ENCODE measurements at places on chromosomes 1 and 21.

GRCh38 chr1:197171531-197171930, 25.1 kb upstream of the ASPM start:
- no peak for DNase-seq

DNA sequence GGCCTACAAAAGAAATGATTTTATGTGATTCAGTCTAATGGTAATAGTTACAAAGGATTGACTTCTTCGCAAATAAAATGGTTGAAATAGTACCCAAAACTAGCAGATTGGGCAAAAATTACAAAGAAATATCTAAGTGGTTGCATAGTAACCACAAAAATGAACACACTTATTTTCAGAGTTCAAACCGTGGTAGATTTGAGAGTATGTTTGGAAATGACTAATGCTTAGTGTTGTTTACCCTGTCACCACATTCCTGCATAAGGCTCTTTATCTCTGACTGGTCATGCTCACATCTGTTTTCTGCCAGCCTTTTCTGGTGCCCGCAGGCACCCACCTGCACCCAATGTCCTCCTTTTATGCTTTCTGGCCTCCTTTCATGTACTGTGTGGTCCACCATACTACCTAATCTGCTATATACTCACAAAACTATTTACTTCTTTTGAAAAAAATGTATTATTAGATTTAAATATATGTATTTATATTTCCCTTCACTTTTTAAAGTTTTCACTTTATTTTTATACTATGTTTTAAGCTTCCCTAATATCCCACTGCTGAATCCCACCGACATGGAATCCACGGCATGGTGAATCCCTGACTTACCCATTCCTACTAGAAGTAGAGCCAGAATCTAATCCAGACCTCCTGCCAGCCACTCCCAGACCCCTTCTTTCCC, 30.3 kb downstream of the PTPRC start:
- peak; percentile 97 for DNase-seq

DNA sequence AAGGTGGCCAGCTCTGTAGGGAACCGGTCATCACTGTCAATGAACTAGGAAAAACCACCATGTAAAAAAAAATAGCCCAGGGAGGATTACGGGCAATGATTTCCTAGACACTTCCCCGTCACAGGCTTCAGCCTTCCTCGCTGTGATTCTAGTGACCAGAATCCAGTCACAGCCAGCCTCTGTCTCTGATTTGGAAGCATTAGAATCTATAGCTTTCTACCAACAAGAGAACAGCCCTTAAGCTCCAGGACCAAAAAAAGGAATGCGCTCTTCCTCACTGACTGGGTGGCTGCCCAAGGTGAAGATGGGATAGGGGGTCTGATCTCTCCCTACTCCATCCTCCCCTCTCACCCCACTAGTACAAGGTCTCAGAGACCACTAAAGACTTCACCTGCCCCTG, 67.2 kb downstream of the TEX35 start:
- no peak for DNase-seq

DNA sequence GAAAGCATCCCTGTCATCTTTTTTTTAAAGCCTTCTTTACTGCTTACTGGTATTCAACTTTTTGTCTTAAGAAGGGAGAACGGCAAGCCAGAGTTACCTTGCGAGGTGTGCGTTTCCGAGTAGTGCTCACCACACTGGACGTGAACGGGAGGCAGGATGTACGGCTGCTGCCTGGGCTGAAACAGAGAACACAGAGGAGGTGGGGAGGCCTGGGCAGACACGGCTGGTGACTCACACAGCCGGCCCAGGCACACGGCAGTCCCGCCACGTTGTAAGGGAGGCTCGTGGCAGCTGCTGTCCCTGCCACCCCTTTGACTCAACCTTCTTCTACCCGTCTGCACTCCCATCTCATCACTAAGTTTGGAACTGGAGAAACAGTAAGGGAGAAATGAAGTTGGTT, 105.8 kb downstream of the SMYD2 start:
- DNase-seq = no peak

DNA sequence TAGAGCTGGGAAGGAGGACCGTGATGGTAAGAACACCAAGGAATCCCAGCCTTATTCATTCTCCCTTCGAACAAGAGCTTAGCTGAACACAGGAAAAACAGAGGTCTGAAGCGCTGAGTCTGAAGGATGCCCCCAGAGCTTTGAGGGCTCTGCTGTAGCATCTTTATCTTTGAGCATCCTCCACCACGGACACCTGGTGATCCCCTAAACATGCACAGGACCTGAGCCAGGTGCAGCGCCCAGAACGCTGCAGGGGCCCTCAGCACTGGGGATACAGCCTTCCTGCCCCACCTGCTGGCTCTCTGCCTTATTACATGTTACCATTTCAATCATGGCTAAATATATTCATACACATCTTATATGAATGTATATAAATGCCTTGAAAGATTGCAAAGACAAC, 7.7 kb upstream of the GPATCH4 start:
- DNase-seq = no peak

- DNase-seq = no peak
Observed at GRCh38 chr21:45405819-45406762, 1.1 kb downstream of the COL18A1 start.

DNA sequence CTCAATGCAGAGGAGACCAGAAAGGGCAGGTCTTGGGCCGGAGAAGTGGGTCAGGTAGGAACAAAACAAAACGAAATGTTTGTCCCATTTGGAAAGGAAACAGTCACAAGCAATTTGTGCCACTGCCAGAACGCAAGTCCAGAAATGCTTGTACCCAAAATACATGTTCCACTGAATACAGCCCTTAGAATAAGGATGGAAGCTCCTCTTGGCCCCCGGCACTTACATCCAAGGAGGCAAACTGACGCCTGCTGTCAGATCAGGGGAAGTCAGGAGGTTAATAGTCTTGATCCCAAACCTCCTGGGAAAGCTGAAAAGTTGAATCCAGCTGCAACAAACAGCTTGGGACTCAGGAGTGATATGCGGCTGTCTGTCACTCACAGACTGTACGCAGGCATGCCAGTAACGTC, 75.9 kb upstream of the GALNT2 start:
- DNase-seq = no peak

DNA sequence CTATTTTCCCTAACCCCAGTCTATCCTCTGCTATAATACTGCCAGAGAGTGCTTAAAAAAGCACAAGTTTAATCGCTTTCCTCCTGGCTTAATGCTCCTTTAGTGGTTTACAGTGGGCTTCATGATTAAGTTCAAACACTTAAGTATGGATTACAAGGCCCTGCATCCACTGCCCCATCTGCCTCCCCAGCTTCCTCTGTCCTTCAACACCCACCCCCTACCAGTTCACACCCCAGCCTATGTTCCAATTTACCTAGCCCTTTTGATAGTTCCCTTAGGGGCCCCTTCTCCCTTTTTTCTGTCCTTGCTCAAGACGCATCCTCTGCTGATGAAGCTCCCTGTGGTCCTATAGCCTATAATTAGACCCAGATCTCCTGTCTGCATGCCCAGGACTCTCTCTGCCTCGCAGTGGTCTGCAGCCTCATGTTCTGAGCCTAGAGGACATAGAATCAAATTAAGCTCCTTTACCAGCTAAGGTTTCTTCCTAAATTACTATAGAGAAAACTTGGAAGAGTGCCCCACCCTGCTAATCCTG, 212.5 kb downstream of the FGGY start:
- no peak for DNase-seq

DNA sequence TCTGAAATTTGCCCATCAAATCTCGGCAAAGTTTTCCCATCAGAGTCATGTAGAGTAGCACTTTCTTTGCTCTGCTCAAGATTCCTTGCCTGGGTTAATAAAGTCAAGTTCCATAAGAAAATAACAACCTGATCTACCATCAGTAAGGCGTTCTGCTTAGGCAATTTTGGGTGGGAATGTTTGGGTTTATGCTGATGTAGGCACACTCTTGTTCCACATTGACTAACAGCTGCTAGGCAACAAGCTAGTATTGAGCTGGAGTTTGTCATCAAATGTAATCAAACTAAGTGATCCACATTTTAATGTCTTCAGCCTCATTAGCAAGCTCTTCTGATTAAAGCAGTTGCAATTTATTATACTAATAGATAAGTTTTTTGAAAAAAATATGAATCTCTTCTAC, 12.1 kb upstream of the HMCN1 start:
- DNase-seq = no peak

GRCh38 chr1:115142616-115143015, 53.3 kb upstream of the TSPAN2 start:
- no peak for DNase-seq

DNA sequence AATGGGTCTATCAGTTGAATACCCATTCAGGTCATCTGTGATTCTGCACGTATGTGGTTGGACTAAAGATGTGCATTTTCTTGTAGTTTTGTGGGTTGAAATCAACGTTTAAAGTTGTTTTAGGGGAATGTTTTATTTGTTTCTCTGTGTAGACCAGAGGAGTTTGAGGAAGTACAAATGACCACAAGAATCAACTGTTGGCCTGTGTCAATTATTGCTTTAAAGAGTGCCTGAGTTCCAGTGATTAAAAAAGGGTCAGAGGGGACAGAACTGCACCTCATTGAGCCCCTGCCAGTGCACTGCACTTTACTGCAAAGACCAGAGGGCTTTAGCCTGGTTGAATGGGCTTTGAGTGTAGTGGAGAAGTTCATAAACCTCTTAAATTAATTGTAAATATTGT, 190.3 kb downstream of the VPS13D start:
- DNase-seq = no peak

- no peak for DNase-seq
Observed at GRCh38 chr1:228016653-228017355, 10.0 kb downstream of the WNT3A start.
